T-helper 9 cell (primary cell): ENCODE measurements at places on chromosomes 5 and 9.

DNA sequence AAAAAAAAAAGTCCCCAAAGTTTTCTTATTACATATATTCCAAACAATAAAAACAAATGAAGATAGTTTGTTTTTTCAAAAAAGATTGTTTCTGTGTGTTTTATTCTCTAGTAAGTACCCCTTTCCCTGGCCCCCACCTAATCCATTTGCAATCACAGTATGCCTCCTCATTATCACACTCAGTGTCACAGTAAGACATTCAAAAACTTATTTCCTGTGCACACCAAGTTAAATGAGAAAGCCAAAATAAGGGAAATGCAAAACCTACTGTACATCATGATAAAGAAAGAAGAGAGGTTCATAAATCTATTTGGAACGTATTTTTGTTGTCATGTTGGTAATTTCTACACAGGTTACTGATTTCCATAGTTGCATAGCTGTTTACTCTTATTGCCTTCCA lies 62.3 kb downstream of the ST8SIA4 start:
- no peak for DNase-seq

- DNase-seq = no peak
Measured at GRCh38 chr9:89771205-89771604, 166.4 kb downstream of the GADD45G start.

GRCh38 chr5:33888587-33888986 lies 3.2 kb downstream of the ADAMTS12 start:
- no peak for DNase-seq

DNA sequence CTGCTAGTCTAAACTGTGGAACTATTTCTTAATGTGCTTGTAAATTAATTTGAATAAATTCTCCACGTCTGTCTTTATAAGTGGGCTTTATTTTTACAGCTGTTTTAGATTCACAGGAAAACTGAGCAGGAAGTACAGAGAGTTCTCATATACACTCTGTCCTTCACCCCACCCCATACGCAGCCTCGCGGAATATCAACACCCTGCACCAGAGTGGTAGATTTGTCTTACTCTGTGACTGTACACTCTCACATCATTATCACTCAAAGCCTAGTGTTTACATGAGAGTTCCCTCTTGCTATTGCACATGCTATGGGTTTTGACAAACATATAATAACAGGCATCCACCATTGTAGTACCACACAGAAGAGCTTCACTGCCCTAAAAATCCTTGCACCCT lies 179.7 kb upstream of the DAB2 start:
- no peak for DNase-seq

DNA sequence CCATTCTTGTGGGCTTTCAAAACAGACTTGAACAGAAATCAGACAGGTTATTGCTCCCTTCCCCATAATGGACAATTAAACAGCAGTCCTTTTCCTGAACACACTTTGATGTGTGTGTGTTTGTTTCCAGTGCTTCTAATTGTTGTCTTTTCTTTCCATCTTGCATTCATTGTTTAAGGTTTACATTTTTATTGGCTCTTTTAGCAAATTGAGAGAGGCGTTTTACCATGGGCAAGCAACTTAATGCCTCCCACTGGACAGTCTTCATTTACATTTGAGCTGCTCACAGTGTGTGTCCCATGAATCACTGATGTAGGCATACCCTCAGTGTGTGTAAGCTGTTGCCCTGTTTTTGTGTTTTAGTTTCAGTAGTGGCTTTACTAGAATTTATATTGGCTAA lies 25.0 kb downstream of the WDR36 start:
- DNase-seq = no peak

DNA sequence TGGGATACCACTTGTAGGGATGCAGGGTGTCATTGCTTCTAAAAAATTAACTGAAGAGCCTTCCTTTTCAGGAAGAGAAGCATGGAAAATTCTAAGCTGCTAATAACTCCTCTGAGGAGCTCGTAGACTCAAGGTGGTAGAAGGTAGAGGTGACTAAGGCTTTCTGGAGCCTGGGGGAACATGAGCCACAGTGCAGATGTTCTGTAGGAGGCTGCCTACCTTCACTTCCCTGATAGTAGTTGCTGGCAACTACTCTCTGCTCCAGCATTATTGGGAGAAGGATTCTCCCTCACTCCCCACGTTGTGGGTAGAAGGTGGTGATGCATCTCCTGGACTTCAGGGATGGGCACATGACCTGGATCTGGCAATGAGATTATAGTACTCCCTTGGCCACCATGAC lies 86.7 kb upstream of the STARD4 start:
- DNase-seq = no peak

- peak; percentile 48 for DNase-seq
Measured at GRCh38 chr5:76641514-76642120, 18.4 kb upstream of the F2RL2 start.

DNA sequence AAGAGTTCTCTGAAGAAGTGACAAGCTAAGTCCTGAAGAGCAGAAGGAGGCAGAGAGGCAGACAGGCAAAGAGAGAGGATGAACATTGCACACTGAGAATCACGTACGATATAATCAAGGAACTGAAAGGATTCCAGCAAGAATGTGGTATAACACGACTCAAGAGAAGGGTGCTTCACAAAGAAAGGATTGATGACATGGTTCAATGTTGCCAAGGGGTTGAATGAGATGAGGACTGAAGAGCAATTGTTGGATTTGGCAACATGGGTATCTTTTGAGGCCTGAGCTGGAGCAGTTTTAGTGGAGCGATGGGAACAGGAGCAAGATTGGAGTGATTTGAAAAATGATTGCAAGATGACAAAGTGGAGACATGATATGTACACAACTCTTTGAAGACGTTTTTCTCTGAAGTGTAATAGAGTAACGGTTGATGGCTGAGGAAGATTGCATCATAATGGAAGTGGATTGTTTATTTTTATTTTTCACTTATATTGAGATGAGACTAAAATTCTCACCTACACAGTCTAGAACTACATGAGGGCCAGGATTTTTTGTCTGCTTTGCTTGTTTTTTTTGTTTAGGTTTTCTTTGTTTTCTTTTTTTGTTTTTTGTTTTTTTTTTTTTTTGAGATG lies 1049.9 kb upstream of the WWC1 start:
- DNase-seq = no peak

DNA sequence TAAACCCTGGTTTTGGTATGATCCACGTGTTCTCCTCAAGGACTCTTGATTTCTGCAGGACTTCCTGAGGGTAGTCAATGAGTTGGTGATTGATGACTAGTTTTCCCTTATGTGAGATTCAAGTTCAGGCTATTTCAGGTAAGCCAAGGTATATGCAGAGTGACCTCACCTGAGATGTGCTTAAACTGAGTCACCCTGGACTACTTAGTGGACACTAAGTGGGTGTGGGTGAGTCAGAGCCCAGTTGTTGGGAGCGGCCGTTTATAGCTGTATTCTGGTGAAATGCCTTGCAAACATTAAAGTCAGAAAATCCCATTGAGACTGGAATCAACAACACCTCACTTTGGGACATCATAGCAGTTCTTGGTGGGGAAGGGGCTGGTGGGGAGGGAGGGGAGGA lies 62.9 kb downstream of the SLC28A3 start:
- DNase-seq = no peak

GRCh38 chr9:88326936-88327335 lies 61.3 kb upstream of the SPIN1 start:
- no peak for DNase-seq

DNA sequence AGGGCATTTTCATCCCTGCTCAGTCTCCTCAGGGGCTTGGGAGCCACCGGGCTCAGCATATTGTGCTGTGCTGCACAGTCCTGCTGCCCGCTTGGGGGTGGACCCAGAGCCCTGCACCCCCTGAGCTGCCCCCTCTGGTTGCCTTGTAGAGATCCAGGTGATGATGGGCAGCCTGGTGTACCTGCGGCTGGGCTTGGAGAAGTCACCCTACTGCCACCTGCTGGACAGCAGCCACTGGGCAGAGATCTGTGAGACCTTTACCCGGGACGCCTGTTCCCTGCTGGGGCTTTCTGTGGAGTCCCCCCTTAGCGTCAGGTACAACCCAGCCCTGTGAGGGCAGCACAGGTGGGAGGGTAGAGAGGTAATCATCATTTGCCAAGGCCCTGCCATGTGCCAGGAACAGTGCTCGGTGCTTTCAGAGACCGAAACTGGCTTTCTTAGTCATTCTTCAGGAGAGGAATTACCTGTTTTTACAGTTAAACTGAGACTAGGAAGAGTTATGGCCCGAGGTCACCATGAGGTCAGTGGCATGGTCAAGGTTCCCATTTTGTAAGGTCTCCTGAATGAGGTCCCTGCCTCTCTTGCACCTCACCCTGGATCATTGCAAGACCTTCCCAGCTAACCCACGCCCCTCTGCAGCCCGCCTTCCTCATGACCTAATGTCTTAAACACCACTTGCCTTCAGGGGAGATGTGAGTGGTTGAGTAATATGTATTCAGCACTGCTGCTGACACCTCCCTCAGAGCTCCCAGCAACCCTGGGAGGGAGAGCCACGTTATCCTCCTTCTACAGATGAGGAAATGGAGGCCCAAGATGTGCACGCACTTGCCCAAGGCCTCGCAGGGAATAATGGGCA lies 7.5 kb downstream of the NHP2 start:
- DNase-seq = peak; percentile 70

- peak; percentile 65 for DNase-seq
Measured at GRCh38 chr9:127905004-127905728, 5.8 kb upstream of the ST6GALNAC6 start.

DNA sequence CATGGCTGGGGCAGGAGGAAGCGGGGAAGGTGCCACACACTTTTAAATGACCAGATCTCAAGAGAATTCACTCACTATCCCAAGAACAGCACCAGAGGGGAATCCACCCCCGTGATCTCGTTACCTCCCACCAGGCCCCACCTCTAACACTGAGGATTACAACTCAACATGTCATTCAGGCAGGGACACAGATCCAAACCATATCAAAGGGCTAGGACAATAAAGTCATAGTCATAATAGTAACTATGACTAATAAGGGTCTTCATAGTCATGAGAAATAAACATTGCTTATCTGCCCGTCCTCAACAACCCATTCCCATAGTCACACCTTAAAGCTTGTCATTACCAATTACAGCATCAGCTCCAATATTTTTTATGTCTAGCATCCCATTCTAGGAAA lies 65.3 kb upstream of the SMC2 start:
- no peak for DNase-seq

GRCh38 chr9:6928863-6929262 lies 171.1 kb downstream of the KDM4C start:
- no peak for DNase-seq

GRCh38 chr5:90409318-90410177 lies at the start of gene CETN3:
CETN3 (minus strand) TSS chr5:90409756; CDS start chr5:90409661, 95 bp downstream.
- peak; percentile 81 for DNase-seq

GRCh38 chr9:115220319-115221005 lies 102.5 kb upstream of the TNC start:
- no peak for DNase-seq

DNA sequence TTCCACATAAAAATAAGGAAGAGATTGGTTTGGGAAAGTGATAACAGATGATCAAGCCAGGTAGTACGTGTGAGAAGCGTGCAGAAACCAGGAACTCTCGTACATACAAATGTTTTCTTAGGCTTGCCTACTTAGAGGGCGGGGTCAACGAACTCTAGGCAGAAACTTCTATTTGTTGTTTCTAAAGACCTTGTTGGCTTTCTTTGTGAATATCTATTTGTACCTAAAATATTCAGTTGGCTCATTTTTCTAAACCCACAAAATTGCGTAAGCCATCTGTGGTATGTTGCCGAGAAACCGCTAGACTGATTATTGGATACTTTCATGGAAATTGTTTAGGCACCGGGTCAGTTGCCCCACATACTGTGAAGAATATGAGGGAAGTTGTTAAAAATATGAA lies 458.5 kb downstream of the MAT2B start:
- DNase-seq = no peak

DNA sequence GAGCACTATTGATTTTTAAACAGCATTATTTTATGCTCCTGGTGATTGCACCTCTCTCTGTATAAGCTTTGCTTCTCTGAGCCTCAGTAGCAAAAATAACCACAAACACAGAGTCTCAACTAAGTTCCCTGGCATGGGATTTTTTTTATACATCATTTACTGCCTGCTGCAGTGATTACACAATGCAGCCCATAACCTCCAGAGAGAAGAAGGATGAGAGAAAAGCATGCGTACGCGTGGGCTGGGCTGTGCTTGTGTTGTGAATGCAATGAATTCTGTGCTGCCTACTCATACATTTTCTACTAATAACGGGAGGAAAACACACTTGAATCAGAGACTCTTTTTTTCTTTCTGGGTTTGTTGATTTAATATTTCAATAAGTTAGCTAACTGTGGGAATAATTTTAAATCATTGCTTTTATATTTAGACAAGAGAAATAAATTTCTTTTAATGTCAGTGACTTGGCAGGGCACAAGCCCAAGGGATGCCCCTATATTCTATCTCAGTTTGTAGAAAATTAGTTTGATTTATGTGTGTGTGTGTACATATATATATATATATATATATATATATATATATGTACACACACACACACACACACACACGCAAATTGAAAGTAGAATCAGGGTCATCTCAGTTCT lies 351.5 kb downstream of the MED10 start:
- DNase-seq = no peak

- no peak for DNase-seq
Measured at GRCh38 chr9:20271096-20271495, 351.2 kb downstream of the MLLT3 start.

DNA sequence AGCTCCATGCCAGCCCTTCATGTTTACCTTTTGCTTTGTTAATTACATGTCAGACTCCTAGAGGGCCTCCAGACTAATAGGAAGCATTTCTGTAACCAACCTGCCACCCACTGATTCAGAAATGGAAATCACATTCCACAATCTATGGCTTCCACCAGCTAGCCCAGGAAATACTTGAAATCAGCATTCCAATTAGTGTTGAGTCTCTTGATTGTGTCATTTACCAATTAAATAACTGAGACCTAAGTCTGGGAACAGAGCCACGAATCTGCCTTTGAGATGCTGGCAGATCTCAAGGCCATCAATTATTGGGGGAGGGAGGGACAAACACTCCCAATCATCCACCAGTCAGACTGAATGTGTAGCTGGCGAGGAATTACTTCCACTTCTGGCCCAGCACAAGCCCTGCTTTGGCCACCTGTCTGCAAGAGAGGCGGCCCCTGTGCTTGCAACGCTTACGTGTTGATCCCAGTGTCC lies 27.4 kb upstream of the SAP30L start:
- no peak for DNase-seq

- DNase-seq = no peak
Measured at GRCh38 chr5:154465169-154465568, 12.9 kb downstream of the HAND1 start.

DNA sequence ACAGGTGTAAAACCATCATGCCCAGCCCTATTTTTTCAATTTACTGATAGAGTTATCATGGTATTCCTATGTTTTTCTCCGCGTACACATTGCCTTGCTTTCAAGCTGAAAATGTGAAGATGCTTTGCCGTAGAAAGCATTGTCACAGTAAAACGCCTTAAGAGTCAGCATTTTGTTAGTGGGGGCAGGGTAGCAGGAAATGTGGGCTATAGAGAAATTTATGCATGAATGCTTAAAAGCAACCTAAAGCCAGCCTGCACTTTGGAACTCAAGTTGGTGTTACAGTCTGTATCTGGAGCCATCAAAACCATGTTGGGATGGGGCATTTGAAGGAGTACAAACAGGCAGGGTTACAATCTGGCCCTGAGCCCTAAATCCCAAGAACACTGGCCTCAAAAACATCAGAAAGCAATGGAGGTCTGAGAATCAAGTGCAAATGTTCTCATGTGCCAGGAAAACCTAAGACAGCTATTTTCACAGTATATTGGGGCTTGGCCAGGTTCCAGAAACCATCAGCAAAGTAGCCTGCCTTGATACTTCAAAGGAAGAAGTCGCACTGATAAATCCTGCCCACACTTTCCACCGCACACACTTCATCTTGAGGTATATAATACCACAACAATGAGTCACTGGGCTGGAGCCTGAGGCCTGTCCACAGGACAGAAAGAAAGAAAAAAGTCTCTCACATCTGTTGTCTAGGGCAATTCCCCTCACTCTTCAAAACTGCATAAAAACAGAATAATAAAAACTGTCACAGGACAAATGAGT lies 313.8 kb downstream of the ENC1 start:
- no peak for DNase-seq
